ENCODE measurements at places on chromosomes 2 and 18. TPM values are rescaled to one million over a fixed set of nuclear protein-coding genes. Genes with fewer than 3 reads are reported as not detected.

SLC5A7 gene
- total RNA-seq, result not detected

SOX11 gene
- total RNA-seq, result not detected

FEV gene
- total RNA-seq, result not detected

EMX1 gene
- not detected for total RNA-seq

NOSTRIN gene
- 0.23 TPM for total RNA-seq

SPATA3 gene
- total RNA-seq, result not detected

FAM136A gene
- 26.1 TPM for total RNA-seq

IMPA2 gene
- total RNA-seq, result 1.1 TPM

APCDD1 gene
- total RNA-seq, result 0.15 TPM

RNF144A gene
- total RNA-seq, result 1.7 TPM

XDH gene
- 0.12 TPM for total RNA-seq

RIOK3 gene
- 44.0 TPM for total RNA-seq

TMEM169 gene
- total RNA-seq, result 0.47 TPM

UPP2 gene
- not detected for total RNA-seq

PNPT1 gene
- 24.0 TPM for total RNA-seq

CYP1B1 gene
- total RNA-seq, result 5.1 TPM

VWC2L gene
- not detected for total RNA-seq

SULT1C4 gene
- not detected for total RNA-seq

IL1RL2 gene
- 4.3 TPM for total RNA-seq

QPCT gene
- 2.2 TPM for total RNA-seq

TUBA3D gene
- not detected for total RNA-seq

MROH2A gene
- 0.15 TPM for total RNA-seq

KCTD1 gene
- total RNA-seq, result 12.4 TPM

SLC4A3 gene
- total RNA-seq, result 1.7 TPM

IL1F10 gene
- not detected for total RNA-seq

TPO gene
- not detected for total RNA-seq

ACP1 gene
- total RNA-seq, result 63.3 TPM

GKN1 gene
- total RNA-seq, result not detected

AMER3 gene
- not detected for total RNA-seq

ADCYAP1 gene
- under 0.01 TPM for total RNA-seq

TMEM247 gene
- total RNA-seq, result not detected

CXCR1 gene
- not detected for total RNA-seq

CRYGA gene
- total RNA-seq, result not detected

CMPK2 gene
- 0.35 TPM for total RNA-seq

ABHD1 gene
- 0.08 TPM for total RNA-seq

All from smooth muscle cell of the coronary artery (primary cell).